Lung microvascular endothelial cell (primary cell): ENCODE measurements at places on chromosomes 13 and 19. TPM values are rescaled to one million over a fixed set of nuclear protein-coding genes. Genes with fewer than 3 reads are reported as not detected.

AP2A1 gene
- 37.1 and 41.6 TPM in 2 replicates for total RNA-seq

TMEM59L gene
- not detected in 2 replicates for total RNA-seq

NUFIP1 gene
- total RNA-seq, result 1.1 and 1.6 TPM in 2 replicates

KCNJ14 gene
- under 0.01 and 0.20 TPM in 2 replicates for total RNA-seq

CTXN1 gene
- 1.4 and 2.0 TPM in 2 replicates for total RNA-seq

- DNase-seq, result peak; percentile 99
These were observed 11.3 kb upstream of the PLA2G4C start for GRCh38 chr19:48121909-48122371.

- no peak for DNase-seq
These were observed 3.4 kb downstream of the ITGBL1 start for GRCh38 chr13:101455863-101456262.
